ENCODE measurements at places on chromosomes 1 and 21.

DNA sequence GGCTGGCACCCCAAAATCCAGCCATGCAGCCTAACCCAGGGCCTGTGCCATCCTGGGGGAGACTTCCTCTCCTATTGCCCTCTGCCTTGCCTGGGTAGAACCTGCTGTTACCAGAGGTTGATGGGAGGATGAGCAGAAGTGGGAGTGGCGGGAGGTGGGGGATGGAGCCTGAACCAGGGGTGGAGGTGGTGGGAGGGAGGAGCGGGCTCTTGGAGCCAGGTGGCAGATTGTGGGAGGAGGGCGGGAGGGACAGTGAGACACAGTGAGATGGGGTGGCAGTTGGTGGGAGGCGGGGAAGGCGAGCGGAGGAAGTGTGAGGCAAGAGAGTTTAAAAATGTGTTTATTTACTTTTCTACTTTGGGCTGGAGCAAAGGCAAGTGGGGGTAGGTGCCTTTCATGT is 87.3 kb downstream of the KCNJ6 start:
- H3K4me1 ChIP-seq, result peaks cover 8% of the 10 kb centered on the region
- peaks cover 6% of the 10 kb centered on the region for H3K27me3 ChIP-seq
- DNase-seq, result no peak
- no peak overlapping the region for H3K4me3 ChIP-seq

- H3K36me3 ChIP-seq, result peaks cover 9% of the 10 kb centered on the region
- no peaks in the 10 kb centered on the region for H3K27me3 ChIP-seq
- H3K27ac ChIP-seq, result no peak overlapping the region
- no peak for DNase-seq
Observed at GRCh38 chr1:175172503-175172902, 20.1 kb downstream of the KIAA0040 start.

DNA sequence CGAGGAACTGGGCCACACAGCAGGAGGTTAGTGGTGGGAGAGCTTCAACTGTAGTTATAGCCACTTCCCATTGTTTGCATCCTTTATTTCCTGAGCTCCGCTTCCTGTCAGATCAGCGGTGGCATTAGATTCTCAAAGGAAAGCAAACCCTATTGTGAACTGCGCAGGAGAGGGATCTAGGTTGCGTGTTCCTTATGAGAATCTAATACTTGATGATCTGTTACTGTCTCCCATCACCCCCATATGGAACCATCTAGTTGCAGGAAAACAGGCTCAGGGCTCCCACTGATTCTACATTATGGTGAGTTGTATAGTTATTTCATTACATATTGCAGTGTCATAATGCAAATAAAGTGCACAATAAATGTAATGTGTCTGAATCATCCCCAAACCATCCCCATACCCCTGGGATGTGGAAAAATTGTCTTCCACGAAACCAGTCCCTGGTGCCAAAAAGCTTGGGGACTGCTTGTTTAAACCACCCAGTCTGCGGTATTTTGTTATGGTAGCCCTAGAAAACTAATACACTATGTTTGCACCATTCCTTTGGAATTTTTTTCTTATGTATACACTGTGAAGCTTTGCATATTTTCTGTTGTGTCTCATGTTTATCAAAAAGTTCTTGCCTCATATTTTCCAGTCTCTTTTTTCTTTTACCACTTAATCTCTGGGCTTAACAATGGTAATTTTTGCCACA is 136.6 kb upstream of the IVNS1ABP start:
- no peak overlapping the region for H3K27ac ChIP-seq
- no peaks in the 10 kb centered on the region for H3K4me1 ChIP-seq
- H3K4me3 ChIP-seq, result no peak overlapping the region
- H3K27me3 ChIP-seq, result no peaks in the 10 kb centered on the region
- no peak for DNase-seq
- H3K36me3 ChIP-seq, result no peaks in the 10 kb centered on the region

- H3K27me3 ChIP-seq, result no peaks in the 10 kb centered on the region
- no peak overlapping the region for H3K27ac ChIP-seq
- H3K4me1 ChIP-seq, result no peaks in the 10 kb centered on the region
- peaks cover 6% of the 10 kb centered on the region for H3K36me3 ChIP-seq
- no peak for DNase-seq
Observed at GRCh38 chr1:39016604-39017171, 9.5 kb upstream of the NDUFS5 start.

GRCh38 chr1:179166663-179167417 is 62.6 kb downstream of the ABL2 start:
- DNase-seq, result no peak
- H3K27ac ChIP-seq, result no peak overlapping the region
- H3K27me3 ChIP-seq, result no peaks in the 10 kb centered on the region

DNA sequence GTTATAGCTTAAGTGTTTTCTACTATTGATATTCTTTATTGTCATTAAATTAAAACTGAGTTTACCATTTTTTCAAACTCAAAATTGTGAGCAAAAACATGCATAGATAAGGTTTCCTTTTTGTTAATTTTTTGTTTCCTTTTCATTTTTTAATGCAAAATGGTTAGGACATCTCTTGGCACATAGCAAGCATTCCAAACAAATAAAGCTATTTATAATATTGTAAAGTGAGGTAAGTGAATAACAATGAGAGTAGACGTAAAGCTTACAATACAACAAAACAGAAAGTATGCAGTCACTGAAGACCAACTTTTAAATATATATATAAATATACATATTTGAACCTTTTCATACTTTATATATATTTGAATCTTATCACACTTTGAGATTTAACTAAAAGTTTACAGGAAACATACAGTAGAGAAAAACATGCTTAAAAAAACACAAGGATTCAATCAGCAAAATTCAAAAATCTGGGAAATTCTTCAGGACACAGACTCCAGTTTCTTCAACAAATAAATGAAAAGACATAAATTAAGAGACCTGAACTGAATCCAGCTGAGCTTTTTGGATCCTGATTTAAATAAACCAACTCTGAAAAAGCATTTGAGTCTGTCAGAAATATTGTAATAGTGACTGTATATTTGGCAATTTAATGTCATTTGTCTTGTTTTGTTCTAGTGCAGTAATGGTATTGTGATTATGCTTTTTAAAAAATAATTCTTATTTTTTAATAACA is 67.5 kb upstream of the SAMSN1 start:
- H3K4me3 ChIP-seq, result no peak overlapping the region
- no peak overlapping the region for H3K27ac ChIP-seq
- no peaks in the 10 kb centered on the region for H3K4me1 ChIP-seq
- no peaks in the 10 kb centered on the region for H3K36me3 ChIP-seq
- no peaks in the 10 kb centered on the region for H3K27me3 ChIP-seq

GRCh38 chr21:37449302-37449937 is 82.8 kb downstream of the DYRK1A start:
- no peak overlapping the region for H3K27ac ChIP-seq
- peaks cover 7% of the 10 kb centered on the region for H3K36me3 ChIP-seq
- H3K4me3 ChIP-seq, result no peak overlapping the region
- H3K27me3 ChIP-seq, result no peaks in the 10 kb centered on the region
- no peak for DNase-seq

GRCh38 chr1:157241185-157241538 is 103.0 kb upstream of the ETV3 start:
- no peak overlapping the region for H3K4me3 ChIP-seq
- H3K27ac ChIP-seq, result no peak overlapping the region
- H3K27me3 ChIP-seq, result no peaks in the 10 kb centered on the region
- H3K36me3 ChIP-seq, result no peaks in the 10 kb centered on the region

DNA sequence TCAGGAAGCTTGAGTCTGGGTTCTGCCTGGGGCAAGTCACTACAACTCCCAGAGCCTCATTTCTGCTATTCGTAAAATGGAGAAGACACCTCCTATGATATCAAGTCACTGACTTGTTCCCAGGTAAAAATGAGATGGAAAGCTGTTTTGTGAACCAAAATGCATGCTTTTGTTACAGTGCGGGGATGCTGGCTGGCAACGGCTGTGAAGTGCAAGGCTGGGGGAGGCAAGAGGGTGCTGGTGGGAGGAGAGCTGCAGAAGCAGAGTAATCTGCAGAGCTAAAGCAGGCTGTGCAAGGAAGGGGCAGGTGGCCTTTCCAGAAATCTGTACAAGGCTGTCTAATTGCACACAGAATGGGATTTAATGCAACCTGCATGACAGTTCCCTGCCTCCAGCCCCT is 150.9 kb downstream of the CNIH3 start:
- H3K4me3 ChIP-seq, result no peak overlapping the region
- H3K27ac ChIP-seq, result no peak overlapping the region
- H3K4me1 ChIP-seq, result no peaks in the 10 kb centered on the region
- H3K36me3 ChIP-seq, result no peaks in the 10 kb centered on the region
- DNase-seq, result no peak

DNA sequence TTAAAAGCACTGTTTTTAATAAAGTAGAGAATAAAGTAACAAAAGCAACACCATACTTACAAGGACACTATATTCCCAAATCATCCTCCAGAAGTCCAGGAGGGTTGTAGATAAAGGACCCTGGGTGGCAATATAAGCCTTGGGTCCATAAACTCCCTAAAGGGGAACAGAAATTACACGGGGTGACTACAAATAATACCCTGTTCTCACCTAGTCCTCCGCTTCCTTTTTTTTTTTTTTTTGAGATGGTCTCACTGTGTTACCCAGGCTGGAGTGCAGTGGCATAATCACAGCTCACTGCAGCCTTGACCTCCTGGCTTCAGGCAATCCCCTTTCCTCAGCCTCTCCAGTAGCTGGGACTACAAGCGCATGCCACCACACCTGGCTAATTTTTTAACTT is 13.1 kb downstream of the PTPN22 start:
- H3K36me3 ChIP-seq, result no peaks in the 10 kb centered on the region
- H3K4me3 ChIP-seq, result no peak overlapping the region
- no peak overlapping the region for H3K27ac ChIP-seq
- DNase-seq, result no peak

DNA sequence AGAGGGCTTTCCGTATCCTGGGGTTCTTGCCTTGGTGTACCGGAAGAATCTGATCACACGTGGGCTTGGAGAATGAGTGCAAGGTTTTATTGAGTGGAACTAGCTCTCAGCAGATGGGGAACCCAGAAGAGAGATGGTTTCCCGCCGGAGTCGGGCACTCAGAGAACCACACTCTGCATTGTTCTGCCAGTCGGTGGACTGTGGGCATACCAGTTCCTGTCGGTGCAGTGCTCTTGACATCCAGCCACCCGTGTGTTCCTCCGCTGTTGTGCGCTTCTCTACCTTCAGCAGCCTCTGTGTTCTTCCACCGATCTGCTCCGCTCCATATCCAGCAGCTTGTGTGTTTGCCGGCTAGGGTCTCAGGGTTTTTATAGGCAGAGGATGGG is 10.8 kb upstream of the PPIE start:
- no peaks in the 10 kb centered on the region for H3K36me3 ChIP-seq
- H3K4me3 ChIP-seq, result no peak overlapping the region
- DNase-seq, result no peak
- no peak overlapping the region for H3K27ac ChIP-seq
- H3K4me1 ChIP-seq, result no peaks in the 10 kb centered on the region

DNA sequence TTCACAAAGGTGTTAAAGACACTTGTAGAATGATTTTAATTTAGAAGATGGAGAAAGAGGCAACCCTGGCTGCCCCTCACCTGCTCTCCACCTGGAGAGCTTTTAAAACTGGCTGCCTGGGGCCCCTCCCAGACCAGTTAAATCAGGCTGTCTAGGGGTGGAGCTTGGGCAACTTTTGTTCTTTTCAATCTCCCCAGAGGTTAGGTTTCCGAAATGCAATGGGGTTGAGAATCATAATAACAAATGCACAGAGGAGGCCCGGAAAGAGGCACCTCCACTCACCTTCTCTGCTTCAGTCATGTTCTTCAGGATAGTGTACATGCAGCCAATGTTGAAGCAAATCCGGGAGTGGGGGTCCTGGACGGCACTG is 400 bp downstream of the NCF2 start:
- H3K27me3 ChIP-seq, result no peaks in the 10 kb centered on the region
- no peaks in the 10 kb centered on the region for H3K36me3 ChIP-seq
- no peak for DNase-seq
- no peaks in the 10 kb centered on the region for H3K4me1 ChIP-seq

DNA sequence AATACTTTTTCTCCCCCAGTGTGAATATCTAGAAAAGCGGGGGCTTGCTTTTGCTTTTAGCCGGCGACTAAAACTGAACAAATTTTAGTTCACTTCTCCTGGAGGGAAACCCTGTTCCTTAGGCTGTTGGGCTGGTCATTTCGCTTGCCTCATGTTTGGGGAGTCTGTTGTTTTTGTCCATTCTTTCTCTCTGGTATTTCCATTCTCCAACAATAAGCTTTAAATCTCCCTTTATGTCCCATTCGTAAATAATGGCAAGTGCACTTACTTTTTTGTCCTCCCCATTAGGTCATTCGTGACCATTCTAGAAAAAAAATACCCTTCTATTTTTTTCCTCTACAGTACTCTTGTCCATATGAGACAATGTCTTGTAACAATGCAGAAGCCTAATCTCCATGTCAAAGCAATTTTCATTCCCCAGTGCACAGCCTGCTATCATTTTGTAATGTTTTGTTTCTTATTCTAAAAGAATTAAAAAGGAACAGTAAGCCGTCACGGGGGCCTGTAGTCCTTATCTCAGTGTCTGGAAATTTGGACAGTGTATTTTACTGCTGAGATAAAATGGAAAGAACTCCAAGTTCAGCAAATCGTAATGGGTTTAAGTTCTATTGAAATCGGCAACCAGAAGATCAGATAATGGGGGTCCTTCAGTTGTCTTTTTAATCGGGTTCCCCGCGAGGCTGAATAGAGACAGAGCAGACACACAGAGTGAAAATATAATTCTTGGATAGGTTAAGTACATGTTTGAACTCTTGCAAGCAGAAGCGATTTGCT is 21.8 kb downstream of the PROX1 start:
- no peak for DNase-seq
- peaks cover 5% of the 10 kb centered on the region for H3K4me1 ChIP-seq
- peaks cover 11% of the 10 kb centered on the region for H3K36me3 ChIP-seq
- H3K27ac ChIP-seq, result no peak overlapping the region
- H3K4me3 ChIP-seq, result no peak overlapping the region

DNA sequence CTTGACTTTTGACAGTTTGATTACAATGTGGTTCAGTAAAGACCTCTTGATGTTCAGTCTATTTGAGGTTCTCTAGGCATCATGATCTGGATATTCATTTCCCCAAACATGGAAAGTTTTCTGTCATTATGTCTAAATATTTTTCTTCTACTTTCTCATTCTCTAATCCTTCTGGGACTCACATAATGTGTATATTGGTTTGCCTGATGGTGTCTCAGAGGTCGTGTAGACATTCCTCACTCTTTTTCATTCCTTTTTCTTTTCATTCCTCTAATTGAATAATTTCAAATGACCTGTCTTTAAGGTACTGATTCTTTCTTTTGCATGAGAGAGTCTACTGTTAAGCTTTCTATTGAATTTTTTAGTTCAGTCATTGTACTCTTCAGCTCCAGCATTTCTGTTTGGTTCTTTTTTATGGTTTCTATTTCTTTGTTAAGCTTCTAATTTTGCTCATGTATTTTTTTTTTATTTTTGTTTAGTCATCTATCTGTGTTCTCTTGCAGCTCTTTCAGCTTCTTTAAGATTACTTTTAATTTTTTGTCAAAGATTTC is 158.4 kb downstream of the GDAP2 start:
- H3K36me3 ChIP-seq, result no peaks in the 10 kb centered on the region
- H3K4me3 ChIP-seq, result no peak overlapping the region
- no peaks in the 10 kb centered on the region for H3K27me3 ChIP-seq
- H3K27ac ChIP-seq, result no peak overlapping the region

GRCh38 chr1:39170731-39171667 is 33.5 kb upstream of the MACF1 start:
- H3K27ac ChIP-seq, result peak overlapping the region; percentile 48
- H3K27me3 ChIP-seq, result no peaks in the 10 kb centered on the region
- H3K4me3 ChIP-seq, result no peak overlapping the region
- H3K36me3 ChIP-seq, result no peaks in the 10 kb centered on the region
- H3K4me1 ChIP-seq, result peaks cover 44% of the 10 kb centered on the region

GRCh38 chr1:46583494-46583893 is 20.6 kb downstream of the MKNK1 start:
- H3K36me3 ChIP-seq, result peaks cover 65% of the 10 kb centered on the region
- no peak overlapping the region for H3K27ac ChIP-seq
- no peaks in the 10 kb centered on the region for H3K27me3 ChIP-seq
- H3K4me3 ChIP-seq, result no peak overlapping the region
- DNase-seq, result no peak
- H3K4me1 ChIP-seq, result no peaks in the 10 kb centered on the region
